ENCODE measurements at places on chromosomes 2 and 18.

- H3K4me1 ChIP-seq = no peaks in the 10 kb centered on the region
- H3K27ac ChIP-seq = no peak overlapping the region
- DNase-seq = no peak
These were observed 1282.3 kb upstream of the NRXN1 start for GRCh38 chr2:52314231-52314630.

DNA sequence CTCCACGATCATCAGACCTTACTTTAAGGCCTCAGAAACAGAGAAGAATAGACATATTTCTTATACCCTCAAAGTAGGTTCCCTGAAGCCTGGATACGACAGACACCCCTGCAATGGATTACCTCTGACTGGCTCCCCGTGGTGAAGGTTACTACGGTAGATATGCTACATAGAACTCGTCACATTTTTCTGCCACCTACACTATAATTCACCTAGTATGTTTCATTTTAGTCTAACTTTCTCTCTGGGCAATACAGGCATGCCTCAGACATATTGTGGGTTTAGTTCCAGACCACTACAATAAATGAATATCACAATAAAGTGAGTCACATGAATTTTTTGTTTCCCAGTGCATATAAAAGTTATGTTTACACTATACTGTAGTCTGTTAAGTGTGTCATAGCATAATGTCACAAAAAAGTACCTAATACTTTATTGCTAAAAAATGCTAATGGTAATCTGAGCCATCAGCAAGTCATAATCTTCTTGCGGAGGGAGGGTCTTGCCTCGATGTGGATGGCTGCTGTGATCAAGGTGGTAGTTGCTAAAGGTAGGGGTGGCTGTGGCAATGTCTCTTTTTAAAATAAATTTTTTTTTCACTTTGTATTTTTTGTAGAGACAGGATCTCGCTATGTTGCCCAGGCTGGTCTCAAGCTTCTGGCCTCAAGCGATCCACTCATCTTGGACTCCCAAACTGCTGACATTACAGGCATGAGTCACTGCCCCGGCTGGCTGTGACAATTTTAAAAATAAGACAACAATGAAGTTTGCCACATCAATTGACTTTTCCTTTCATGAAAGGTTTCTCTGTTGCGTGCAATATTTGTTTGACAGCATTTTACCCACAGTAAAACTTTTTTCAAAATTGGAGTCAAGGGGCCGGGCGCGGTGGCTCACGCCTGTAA is 64.6 kb downstream of the TGIF1 start:
- H3K4me3 ChIP-seq = no peak overlapping the region
- H3K4me1 ChIP-seq = peaks cover 2% of the 10 kb centered on the region
- H3K36me3 ChIP-seq = no peaks in the 10 kb centered on the region

DNA sequence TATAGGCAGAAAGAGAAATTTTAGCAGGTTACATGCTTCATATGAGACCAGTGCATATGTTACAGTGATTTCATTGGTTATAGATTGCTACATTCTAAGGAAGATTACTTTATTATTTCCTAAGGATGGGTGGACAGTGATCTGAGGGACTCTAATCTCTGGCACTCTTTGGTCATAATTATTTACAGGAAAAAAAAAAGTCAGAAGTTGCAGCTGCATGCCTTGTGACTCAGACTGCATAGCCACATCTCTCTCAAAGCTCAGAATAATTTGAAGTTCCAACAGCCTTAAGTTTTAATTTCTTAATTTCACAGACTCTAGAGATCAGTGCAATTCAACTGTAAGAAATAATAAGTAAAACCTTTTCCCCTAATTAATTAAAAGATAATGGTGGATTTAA is 27.1 kb upstream of the BARD1 start:
- H3K4me1 ChIP-seq = no peaks in the 10 kb centered on the region
- H3K36me3 ChIP-seq = no peaks in the 10 kb centered on the region
- peaks cover 4% of the 10 kb centered on the region for H3K27me3 ChIP-seq
- no peak for DNase-seq
- H3K4me3 ChIP-seq = no peak overlapping the region

- DNase-seq = no peak
- peaks cover 5% of the 10 kb centered on the region for H3K4me1 ChIP-seq
- no peaks in the 10 kb centered on the region for H3K36me3 ChIP-seq
- H3K27me3 ChIP-seq = peaks cover 12% of the 10 kb centered on the region
These were observed 49.2 kb downstream of the TRPM8 start for GRCh38 chr2:233966388-233966787.

- H3K27ac ChIP-seq = no peak overlapping the region
- H3K36me3 ChIP-seq = no peaks in the 10 kb centered on the region
- H3K4me1 ChIP-seq = no peaks in the 10 kb centered on the region
- no peak overlapping the region for H3K4me3 ChIP-seq
These were observed 155.1 kb upstream of the TANK start for GRCh38 chr2:161005170-161005569.
